ENCODE measurements at places on chromosomes 16 and 17.

GRCh38 chr17:64781014-64781756 lies 119.1 kb upstream of the SMURF2 start:
- no peak for DNase-seq

DNA sequence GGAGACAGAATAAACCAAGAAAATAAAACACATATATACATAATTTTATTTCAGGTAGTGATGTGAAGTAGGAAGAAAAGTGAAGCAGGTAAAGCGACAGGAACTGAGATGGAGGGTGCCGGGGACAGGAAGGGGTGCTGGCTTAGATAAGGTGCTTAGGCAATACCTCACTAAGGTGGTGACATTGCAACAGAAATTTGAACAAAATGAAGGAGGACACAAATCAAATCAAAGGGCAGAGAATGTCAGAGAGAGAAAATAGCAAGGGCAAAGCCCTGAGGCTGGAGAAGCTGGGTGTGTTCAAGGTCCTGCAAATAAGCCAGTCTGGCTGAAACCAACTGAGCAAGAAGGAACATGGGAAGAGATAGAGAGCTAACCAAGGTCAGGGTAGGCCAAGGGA lies 5.0 kb upstream of the CDYL2 start:
- no peak for DNase-seq

GRCh38 chr17:40313668-40314583 lies 4.9 kb downstream of the RARA start:
- DNase-seq: no peak

DNA sequence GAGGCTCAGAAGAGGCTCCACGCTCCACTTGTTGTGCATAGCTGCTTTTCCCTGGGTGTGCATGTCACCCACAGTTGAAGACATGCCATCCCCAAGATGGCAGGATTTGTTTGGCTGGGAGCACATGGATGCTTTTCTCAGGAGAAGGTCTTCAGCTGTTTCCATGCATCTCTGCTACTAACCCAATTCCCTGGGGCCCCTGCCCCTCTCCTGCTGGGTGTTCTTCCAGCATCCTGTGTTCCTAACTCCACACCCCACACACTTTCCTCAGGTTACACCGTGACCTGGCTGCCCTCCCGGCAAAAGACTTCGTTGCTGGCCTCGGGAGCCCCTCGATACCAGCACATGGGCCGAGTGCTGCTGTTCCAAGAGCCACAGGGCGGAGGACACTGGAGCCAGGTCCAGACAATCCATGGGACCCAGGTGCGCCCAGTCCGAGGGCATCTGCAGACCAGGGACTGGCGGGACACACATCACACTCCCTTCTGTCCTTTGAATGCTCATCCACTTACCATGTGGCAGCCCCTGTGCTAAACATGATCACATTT lies 21.5 kb downstream of the ITGAL start:
- no peak for DNase-seq

- DNase-seq: no peak
Observed at GRCh38 chr16:88843256-88843655, 13.5 kb downstream of the GALNS start.

DNA sequence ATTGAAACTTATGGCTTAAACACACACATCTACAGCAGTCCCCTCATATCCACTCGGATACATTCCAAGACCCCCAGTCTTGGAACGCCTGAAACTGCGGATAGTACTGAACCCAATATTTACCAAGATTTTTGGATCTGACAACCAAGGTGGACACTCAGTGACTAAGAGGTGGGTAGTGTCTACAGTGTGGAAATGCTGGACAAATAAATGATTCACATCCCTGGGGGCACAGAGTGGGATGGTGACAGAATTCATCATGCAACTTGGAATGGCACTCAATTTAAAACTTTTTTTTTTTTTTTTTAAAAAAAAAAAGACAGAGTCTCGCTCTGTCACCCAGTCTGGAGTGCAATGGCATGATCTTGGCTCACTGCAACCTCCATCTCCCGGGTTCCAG lies 54.2 kb upstream of the TRAP1 start:
- DNase-seq: no peak

GRCh38 chr16:84730406-84731106 lies 30.8 kb downstream of the USP10 start:
- no peak for DNase-seq

DNA sequence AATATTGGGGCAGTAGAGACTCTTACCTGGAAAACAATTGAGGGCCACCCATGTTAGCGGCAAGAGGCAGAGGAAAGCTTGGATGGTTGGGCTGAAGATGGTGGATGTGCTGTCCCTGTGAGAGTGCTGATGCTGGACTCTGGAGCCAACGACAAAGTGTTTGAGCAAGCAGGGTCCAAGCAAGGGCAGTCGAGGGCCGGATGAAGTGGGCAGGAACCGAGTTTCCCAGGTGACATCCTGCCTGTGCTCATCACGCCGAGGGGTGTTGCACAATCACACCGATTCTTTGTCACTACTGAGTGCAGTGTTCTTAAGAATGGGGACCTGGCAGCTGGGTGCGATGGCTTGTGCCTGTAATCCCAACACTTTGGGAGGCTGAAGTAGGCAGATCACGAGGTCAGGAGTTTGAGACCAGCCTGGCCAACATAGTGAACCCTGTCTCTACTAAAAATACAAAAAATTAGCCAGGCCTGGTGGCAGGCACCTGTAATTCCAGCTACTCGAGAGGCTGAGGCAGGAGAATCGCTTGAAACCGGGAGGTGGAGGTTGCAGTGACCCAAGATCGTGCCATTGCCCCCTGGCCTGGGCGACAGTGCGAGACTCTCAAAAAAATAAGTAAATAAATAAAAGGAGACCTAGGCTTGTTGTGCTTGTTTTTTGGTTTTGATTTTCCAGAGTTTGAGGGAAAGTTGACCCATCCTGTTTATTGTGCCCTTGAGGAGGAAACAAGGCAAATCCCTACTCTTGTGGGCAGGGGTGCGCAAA lies 6.1 kb downstream of the PYCARD start:
- no peak for DNase-seq

DNA sequence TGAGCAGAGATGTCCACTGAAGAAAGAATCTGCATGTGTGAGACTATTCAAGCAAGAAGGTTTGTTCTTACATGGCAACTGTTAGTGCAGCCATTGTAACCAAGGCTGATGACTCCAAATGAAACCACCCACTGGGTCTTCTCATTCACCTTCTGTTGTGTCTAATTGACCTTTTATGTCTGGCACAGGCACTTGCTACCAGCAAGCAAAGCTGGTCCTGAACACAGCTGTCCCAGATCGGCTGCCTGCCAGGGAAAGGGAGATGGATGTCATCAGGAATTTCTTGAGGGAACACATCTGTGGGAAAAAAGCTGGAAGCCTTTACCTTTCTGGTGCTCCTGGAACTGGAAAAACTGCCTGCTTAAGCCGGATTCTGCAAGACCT lies 3.6 kb downstream of the CDC6 start:
- DNase-seq: no peak

- no peak for DNase-seq
Observed at GRCh38 chr17:1004769-1005295, 7.9 kb downstream of the TIMM22 start.

Measured in stimulated activated CD4-positive, alpha-beta T cell treated with anti-CD3 and anti-CD28 coated beads, TNF-alpha, amount 100 ng/mL, for 24 hours (primary cell).